HCT116 (cell line): ENCODE measurements at places on chromosomes 5 and 9.

DNA sequence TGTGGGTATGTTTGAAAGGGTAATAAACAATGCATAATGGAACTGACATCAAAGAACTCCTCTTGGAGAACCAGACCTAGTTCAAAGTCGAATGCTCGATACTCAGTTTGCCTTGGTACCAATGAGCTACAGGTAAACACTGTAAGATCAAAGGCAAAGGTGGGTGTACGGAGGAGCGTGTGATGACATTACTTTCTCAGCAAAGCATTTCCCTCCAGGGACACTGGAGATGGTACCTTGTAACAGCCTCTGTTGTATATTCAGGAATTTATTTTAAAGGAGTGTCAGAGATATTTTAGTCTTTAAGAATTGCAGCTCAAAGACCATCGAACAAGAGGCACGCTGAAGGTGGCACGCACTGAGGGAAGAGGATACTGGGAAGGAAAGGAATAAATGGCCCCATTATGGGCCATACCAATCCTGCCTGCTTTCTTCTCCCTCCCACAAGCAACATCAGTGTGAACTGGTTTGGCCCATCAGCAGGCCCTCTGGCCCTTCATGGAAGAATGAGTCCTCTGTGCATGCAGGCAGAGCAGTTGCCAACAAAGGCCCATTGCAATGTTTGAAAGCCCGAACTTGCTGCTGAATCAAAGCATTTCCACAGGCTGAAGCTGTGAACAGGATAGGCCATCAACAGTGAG lies 410.2 kb downstream of the ACTL7B start:
- no peak for DNase-seq

- DNase-seq = no peak
Measured at GRCh38 chr5:117734056-117734455, 1159.4 kb upstream of the SEMA6A start.

DNA sequence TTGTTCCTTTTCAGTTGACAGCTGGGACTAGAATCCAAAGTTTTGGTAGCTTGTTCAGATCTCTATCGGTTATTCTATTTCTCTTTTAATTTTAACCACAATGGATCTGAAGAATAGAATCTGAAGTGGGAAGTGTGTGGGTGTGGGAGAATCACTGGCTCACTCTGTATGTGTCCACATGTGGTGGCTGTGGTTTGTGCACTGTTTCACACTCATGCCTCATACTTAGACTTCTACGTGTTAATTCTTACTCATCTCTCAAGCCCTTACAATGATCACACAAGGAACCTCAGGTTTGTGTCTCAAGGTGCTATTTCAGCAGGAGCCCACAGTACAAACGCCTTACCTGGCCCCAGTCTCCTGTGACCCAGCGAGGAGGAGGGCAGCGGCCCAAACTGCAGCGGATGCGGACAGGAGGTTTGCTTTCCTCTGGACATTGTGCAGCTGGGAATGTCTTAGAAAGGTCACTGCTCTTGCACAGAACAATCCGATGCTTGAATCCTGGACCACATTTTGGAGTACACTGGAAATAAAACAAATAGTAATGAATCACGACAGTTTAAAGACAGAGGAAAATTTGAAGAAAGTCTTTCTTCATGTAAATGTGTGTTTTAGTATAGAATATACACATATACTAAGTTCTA lies 309.1 kb downstream of the ADAMTS6 start:
- no peak for DNase-seq

GRCh38 chr9:109441296-109441695 lies 56.8 kb downstream of the PTPN3 start:
- DNase-seq = no peak

DNA sequence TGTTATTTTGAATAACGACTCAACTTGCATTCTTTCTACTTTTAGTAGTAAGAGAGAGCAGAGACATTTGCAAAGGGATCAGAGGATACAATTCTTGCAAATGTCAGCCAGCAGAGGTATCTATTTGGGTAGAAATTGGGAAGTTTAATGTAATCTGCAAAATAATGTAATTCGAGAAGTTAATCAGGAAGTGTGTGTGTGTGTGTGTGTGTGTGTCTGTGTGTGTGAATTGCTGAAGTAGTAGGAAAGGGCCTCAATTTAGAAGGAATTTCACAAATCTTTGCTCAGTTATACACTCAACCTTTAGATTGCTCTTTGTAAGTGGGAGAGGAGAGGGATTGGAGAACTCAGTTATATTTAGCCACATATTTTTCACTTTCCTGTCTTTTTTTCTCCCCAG lies 11.0 kb upstream of the IFNA1 start:
- DNase-seq = no peak

GRCh38 chr5:163565492-163565891 lies 60.1 kb downstream of the MAT2B start:
- DNase-seq = no peak

DNA sequence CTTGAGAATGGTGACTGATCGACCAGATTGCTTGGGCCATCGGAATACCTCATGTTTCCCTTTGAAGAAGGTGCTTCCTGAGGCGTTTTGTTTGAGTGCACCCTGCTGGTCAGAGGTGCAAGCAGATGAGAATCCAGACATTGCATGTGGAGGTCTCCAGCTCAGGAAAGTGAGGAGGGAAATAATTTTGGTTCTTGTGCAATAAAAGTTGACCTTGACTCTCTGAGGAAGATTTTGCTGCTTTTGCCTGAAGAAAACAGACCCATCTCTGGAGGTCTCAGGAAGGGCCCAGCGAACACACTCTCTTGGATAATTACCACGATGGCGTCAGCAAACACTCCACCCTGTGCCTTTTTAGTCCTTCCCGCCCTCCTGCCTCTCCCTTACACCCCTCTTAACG lies 69.7 kb downstream of the GRAMD2B start:
- no peak for DNase-seq

DNA sequence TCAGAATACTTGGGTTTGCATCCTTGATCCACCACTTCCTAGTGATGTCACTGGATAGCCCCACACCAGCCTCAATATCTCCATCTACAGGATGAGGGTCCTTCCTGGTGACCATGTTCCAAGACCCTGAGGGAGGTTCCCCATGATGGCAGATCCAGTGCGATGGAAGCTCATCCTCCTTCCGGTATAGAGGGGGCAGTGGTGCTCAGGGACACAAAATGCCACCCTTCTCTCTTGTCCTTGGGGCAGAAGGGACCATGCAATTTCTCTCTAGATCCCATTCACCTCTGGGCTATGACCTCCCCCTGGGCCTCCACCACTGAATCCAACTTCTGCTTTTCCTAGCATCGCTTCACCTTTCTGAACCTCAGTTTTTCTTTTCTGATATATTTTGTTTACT lies 5.4 kb upstream of the SLC25A51 start:
- DNase-seq = no peak

DNA sequence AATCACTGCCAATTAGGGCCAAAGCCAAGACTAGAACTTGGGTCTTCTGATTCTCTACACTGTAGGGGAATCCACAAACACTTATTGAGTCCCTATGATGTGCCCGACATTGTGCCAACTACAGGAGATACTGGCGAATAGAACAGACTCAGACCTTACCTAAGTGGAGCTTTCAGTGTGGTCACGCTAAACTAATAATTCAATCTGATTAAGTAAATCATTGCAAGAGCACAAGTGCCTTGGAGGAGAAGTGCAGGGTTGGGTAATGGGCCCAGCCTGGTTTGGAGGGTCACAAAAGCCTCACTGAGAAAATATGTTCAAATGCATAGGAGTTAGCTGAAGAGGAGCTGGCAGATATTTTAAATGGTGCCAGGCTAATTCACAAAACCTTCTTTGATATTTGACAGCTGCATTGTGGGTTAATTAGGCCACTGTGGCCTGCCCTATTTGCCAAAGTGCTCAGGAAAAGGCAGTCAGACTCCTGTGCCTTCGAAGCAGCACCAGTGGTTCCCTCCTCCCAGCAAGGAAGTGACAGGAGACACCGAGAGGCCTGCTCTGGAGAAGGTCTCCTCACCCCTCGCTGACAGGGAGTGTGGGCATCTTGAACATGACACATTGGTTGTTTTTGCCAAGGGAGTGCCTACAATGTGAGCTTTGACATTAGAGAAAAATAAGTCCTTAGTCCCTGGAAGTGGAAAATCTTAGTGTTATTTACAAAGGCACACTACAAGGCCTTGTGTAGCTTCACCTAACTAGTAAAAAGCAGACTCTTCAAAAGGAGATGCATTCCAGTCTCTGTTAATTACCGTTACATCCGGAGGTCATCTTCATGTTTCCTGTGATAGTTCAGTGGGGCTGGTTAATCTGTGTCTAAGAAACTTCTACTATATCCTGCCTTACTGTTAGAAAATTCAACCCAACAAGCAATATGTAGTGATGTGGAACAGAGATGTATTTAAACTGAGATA lies 24.1 kb upstream of the TRAF1 start:
- no peak for DNase-seq

GRCh38 chr9:75873712-75874111 lies 16.8 kb upstream of the PCSK5 start:
- DNase-seq = no peak

- no peak for DNase-seq
Measured at GRCh38 chr9:136211441-136212344, 6.8 kb upstream of the LHX3 start.

DNA sequence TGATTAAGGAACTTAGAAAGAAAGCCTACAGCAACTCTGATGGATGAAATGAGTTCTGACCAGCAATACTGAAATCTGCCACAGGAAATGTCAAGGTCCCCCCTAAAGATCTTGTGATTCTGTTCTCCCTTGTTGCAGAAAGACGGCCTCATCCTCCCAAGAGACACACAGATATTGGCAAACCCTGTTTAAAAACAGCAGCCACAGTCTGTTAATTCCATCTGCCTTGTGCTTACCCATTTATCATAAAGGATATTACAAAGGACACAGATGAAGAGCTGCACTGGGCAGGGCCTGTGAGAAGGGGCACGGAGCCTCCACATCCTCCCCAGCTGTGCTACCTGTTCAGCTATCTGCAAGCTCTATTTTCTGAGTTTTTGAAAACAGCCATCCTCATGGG lies 15.2 kb downstream of the RAPGEF1 start:
- no peak for DNase-seq

GRCh38 chr9:92590377-92590776 lies 54.6 kb upstream of the ECM2 start:
- no peak for DNase-seq

DNA sequence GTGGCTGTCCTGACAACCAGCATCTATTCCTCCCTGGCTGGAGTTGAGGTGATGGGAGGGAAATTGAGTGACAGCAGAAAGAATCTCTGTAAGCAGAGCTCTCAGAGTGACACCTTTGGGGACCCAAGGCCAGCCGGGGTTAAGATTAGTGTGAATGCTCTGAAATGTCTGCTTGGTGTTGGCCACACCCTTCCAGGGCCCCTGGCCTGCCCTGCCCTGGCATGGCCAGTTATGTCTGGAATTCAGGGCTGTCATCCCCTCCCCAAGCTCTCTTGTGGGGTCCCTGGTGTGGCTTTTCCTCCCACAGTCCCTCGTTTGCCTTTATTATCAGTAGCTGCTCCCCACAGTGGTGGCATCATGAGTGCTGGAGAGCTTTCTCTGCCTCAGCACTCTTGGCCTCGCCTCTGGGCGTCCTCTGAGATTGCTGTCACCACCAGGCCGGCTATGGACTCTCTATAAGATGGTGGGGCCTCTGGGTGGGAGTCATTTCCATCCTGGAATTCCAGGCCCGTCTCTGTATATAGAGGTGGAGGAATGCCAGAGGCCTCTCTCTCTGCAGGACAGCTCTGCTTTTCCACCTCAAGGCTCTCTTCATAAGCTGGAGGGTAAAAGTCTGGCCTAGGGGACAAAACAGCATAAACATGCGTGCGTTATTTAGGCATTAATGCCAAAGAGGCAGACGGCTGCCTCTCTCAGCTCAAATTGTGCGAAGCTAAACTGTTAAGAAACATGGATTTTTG lies 3.6 kb downstream of the TMEM252 start:
- no peak for DNase-seq

GRCh38 chr5:7325975-7326913 lies 69.7 kb upstream of the ADCY2 start:
- DNase-seq = no peak

- no peak for DNase-seq
Measured at GRCh38 chr5:100634937-100635534, 99.9 kb downstream of the FAM174A start.

- no peak for DNase-seq
Measured at GRCh38 chr5:90803876-90804275, 245.3 kb downstream of the ADGRV1 start.

- DNase-seq = no peak
Measured at GRCh38 chr5:96936431-96937320, 796 bp downstream of the LNPEP start.

DNA sequence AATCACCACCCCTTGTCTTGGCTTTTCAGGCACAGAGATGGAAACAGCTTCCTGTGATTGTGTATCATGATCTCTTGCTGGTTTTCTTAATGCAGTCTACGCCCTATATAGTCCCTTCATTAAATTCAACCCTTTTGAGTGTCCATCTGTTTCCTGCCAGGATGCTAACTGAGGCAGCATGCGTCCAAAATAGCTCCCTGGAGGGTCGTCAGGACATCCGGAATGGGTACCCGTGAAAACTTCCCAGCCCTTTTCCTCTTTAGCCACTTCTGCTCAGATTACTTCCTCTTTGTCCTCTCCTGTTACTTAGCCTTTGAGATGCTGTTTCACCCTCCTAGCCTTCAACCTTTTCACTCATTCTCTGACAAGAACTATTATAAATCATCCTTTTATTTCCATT lies 79.8 kb upstream of the KLF9 start:
- no peak for DNase-seq

GRCh38 chr5:78497573-78498533 lies 137.4 kb downstream of the SCAMP1 start:
- DNase-seq = no peak

DNA sequence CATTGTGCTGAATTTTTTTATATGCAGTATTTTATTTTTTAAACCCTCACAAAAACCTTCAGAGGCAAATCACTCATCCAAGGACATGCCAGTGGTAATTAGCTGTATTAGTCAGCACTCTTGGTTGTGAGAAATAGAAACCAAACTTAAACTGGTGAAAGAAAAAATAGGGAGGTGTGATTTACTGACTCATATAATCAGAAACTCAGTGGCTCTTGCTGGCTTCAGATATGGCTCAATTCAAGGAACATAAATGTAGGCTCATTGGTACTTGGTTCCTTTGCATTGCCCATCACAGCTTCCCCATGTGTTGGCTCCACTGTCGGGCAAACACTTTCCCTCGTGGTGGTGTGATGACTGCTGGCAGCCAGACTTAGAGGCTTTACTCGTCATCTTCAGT lies 497.2 kb downstream of the MAT2B start:
- no peak for DNase-seq
